ENCODE measurements at places on chromosomes 1 and 21.

DNA sequence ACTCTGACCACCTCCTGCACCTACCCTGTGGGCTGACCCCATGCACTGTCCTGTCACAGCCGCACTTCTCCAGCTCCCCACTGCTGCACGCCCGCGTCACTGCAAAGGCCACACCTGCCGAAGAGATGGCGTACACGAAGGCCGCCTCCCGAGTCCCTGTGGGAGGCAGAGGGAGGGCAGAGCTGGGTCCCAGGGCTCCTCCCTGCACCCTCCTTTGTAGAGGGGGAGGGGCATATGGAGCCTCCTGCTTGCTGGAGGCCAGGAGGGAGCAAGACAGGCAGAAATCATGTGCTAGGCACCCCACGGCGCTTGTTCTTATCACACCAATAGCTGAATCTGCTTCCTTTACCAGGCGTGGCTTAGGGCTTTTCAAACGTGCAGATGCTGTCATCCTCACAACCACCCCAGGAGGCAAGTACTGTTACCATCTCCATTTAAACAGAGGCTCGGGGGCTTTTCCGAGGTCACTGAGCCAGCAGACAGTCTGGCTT lies 21.4 kb downstream of the WNT4 start:
- DNase-seq: no peak

- no peak for DNase-seq
These were observed 440.7 kb downstream of the CAMTA1 start for GRCh38 chr1:7225711-7226505.

- no peak for DNase-seq
These were observed 9.6 kb downstream of the ESPN start for GRCh38 chr1:6434186-6434585.

DNA sequence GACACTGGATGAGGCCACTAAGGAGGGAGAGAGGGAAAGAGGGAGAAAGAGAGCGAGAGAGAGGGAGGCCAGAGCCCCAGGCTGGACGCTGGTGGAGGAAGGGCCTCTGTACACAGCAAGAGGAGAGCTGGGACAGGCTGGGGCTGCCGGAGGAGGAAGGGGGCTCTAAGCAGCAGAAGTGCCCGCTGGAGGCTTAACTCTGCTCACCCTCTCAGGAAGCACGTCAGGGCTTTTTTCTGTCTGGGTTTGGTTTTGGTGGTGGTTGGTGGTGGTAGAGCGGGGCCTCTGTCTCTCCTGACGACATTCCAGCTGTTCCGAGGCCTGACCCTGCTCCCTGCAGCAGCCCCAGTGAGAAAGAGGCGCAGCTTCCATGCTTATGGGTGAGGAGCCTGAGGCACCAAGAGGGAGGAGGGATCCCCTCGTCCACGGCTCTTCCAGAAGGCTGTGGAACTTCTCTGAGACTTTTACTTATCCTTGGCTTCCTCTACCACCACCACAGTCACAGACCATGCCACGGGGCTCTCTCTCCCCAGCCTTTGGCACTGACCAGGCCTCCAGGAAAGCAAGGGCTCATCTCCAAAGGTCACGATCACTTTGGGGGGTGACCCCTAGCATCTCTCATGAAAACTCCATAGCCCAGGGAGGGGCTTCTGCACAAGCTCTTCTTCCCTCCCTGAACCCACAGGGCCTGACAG lies 136.4 kb upstream of the VAMP3 start:
- no peak for DNase-seq

- DNase-seq: no peak
These were observed 46.5 kb upstream of the PODN start for GRCh38 chr1:53015508-53015860.

DNA sequence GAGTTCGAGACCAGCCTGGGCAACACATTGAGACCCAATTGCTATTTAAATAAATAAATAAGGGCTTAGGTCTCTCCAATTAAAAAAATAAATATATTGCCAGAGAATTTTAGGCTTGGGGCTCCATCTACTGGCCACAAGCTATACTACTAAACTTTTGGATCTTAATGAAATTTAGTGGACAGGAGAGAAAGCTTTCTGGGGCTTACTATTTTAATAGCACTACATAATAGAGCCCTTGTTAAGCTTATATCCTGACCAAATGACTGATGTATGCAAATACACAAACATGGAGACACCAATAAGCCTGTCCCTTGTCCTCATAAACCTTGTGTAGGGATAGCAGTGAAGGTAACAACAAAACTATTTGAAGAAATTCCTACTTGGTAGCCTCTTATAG lies 18.4 kb downstream of the CCT3 start:
- DNase-seq: peak; percentile 9

DNA sequence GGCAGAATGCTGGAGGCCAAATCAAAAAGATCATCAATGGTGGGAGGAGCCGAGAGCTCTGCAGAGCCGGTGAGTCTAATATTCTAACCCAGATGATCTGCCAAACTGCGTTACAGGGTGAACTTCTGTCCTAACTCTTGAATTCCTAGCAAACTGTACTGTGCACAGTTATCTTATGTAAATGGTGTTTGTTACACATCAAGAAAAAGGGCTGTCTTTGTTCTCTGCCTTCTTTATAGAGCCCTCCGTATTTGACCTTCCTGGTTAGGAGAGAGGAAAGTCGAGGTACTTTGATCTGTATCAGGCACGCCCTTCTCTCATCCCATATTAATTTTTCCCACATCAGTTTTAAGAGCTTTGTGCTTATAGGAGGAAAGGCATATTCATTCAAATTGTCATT lies 37.6 kb downstream of the MT1HL1 start:
- no peak for DNase-seq

GRCh38 chr1:91851130-91852010 lies 34.6 kb downstream of the TGFBR3 start:
- no peak for DNase-seq

DNA sequence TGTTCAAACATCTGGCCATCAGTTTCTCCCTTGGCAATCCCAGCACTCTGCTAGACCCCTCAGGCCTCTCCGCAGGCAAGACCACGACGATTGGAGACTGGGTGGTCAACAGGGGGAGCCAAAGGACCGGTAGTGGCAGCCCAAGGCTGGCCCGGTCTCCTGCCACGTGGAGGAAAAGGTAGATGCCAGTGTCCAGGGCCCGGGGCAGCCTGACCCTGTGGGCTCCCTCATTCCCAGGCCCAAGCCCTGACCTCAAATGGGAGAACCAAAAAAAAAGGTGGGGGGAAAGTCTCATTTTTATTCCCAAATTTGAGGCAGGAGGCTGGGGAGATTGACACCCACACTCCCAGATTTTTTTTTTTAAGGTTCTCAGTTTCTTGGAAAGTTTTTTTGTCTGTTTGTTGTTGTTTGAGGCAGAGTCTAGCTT lies 24.8 kb downstream of the S100A6 start:
- peak; percentile 87 for DNase-seq

DNA sequence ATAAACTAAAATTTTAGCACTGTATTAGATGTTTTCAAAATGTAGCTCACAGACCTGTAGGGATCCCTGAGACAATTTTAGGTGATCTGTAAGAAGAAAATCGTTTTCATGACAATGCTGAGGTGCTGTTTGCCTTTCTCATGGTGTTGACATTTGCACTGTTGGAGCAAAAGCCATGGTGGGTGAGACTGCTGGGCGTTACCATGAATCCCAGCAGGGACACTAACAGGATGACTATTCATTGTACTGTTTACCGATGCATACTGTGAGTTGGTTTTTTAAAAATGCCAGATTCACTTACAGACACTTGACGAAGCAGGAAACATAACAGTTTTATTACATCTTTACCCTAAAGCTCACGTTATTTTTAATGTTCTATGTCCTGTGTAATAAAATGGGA lies 468.5 kb downstream of the PCP4 start:
- DNase-seq: no peak

DNA sequence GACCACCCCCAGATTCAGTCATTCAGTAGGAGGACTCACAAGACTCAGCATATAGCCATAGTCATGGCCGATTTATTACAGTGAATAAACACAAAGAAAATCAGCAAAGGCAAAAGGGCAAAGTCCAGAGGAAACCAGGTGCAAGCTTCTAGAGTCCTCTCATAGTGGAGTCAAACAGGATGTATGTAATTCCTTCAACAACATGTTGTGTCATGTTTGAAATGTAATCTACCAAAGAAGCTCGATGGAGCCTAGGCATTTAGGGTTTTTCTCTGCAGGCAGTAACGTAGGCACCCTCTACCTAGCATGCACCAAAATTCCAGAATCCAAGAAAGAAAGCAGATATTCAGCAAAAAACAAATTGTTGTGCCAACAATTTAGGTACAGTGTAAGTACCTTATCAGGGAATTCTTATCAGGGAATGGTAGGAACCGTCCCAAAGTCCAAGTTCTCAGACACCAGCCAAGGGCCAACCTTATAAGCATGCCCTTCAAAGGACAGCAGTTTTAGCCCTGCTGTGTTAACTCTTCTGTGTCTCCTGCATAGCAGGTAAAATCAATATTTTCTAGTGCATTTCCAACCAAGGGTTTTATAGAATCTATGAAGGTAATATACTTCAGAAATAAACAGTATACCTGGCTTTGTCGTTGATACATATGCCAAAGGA lies 16.1 kb upstream of the SLAMF6 start:
- DNase-seq: no peak

- DNase-seq: no peak
These were observed 199.3 kb upstream of the TMEM51 start for GRCh38 chr1:14954210-14954609.

- no peak for DNase-seq
These were observed 111.2 kb upstream of the OLIG2 start for GRCh38 chr21:32914424-32915039.

- DNase-seq: peak; percentile 90
These were observed 15.6 kb upstream of the HJV start for GRCh38 chr1:146036965-146037646.

DNA sequence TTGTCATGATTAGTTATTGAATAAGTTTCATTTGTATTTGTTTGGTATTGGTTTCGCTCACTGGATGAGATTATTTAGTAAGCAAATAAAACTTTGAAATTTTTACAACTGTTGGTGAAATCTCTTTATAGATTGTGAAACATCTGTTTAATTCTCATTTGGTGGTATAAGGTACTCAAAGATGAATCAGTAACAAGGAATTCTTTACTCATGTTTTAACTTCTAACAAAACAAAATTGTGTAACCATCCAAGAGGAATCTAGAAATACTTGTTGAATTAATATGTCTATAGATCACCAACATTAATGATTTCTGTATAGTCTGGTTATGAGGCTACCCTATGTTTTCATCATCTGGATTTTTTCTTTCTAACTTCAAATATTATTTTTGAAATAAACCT lies 62.8 kb upstream of the USP25 start:
- DNase-seq: no peak

- DNase-seq: no peak
These were observed 17.0 kb upstream of the MACF1 start for GRCh38 chr1:39187275-39188046.

- DNase-seq: no peak
These were observed 9.4 kb downstream of the DONSON start for GRCh38 chr21:33578959-33579542.

DNA sequence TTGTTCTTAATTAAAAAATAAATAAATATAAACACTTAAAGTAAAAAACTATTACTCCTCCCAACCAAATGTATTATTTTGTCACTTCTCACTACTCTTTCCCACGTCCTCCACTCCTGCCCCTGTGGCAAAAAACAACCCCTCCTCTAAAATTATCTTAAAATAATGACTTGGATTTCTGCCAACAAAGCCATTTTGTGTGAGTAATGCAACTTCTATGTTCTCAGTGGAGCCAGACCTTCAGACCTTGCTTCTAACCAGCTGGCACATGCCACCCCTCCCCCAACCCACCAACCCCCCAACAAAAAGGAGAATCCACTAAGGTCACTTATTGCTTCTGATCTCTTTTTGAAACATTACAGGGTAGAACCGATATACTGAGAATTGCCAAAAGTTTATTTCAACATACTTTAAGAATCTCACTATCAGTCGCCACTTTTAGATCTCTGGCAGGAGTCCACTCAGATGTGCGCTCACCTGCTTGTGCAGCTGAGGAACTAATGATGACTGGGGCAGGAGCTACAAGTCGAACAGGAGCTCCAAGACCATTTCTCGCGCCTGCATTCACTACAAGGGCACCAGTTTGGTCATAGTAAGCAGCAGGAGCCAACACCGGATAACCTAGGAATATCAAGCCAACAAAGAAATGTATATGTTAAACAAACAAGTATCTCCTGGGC lies 58.3 kb upstream of the SDC3 start:
- no peak for DNase-seq

GRCh38 chr1:14080653-14081052 lies 380.7 kb downstream of the PRDM2 start:
- no peak for DNase-seq

DNA sequence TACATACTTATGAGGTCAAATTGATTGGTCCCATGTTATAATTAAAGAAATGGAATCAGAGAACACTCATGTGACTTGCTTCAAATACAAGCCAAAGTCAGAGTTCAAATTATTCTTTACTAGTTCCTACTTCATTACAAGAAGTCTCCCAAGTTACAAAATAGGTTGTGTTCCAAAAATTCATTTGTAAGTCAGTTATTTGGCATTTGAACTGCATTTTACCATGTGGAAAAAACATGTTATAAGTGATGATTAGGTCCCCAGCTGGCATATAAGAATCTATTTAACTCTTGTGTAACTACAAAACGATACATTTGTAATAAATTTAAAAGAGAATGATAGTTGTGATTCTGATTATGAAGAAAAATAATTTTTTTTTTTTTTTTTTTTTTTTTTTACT lies 124.1 kb downstream of the DISP1 start:
- no peak for DNase-seq

GRCh38 chr1:100415498-100415778 lies 63.1 kb downstream of the CDC14A start:
- no peak for DNase-seq

DNA sequence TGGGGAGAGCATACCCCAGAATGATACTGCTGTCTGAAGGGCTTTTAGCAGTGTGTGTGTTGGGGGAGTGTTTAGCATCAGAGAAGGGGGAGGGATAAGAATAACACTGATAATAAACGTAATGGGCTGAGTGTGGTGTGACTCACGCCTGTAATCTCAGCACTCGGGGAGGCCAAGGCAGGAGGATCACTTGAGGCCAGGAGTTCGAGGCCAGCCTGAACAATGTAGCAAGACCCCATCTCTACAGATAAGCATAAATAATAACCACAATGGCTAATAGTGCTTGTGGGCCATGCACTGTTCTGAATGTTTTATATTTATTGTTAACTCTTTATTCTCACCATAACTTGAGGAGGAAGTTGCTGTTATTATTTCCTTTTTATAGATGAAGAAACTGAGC lies 2.6 kb upstream of the LEFTY2 start:
- DNase-seq: no peak

GRCh38 chr1:26522073-26522472 lies 7.5 kb upstream of the RPS6KA1 start:
- no peak for DNase-seq

- no peak for DNase-seq
These were observed 6.2 kb downstream of the TMEM125 start for GRCh38 chr1:43275826-43276620.

GRCh38 chr21:39281207-39281606 lies 32.2 kb downstream of the BRWD1 start:
- DNase-seq: no peak

- DNase-seq: no peak
These were observed 1.3 kb downstream of the RIT1 start for GRCh38 chr1:155909894-155910293.

DNA sequence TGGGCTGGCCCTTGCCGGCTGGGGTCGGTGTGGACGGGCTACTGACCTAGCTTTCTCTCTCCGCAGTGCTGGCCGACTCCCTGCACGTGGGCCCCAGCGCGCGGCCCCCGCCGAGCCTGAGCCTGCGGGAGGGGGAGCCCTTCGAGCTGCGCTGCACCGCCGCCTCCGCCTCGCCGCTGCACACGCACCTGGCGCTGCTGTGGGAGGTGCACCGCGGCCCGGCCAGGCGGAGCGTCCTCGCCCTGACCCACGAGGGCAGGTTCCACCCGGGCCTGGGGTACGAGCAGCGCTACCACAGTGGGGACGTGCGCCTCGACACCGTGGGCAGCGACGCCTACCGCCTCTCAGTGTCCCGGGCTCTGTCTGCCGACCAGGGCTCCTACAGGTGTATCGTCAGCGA lies 34.9 kb downstream of the PTGFRN start:
- DNase-seq: no peak
